ENCODE measurements at places on chromosomes 2 and 18. TPM values are rescaled to one million over a fixed set of nuclear protein-coding genes. Genes with fewer than 3 reads are reported as not detected.

DNA sequence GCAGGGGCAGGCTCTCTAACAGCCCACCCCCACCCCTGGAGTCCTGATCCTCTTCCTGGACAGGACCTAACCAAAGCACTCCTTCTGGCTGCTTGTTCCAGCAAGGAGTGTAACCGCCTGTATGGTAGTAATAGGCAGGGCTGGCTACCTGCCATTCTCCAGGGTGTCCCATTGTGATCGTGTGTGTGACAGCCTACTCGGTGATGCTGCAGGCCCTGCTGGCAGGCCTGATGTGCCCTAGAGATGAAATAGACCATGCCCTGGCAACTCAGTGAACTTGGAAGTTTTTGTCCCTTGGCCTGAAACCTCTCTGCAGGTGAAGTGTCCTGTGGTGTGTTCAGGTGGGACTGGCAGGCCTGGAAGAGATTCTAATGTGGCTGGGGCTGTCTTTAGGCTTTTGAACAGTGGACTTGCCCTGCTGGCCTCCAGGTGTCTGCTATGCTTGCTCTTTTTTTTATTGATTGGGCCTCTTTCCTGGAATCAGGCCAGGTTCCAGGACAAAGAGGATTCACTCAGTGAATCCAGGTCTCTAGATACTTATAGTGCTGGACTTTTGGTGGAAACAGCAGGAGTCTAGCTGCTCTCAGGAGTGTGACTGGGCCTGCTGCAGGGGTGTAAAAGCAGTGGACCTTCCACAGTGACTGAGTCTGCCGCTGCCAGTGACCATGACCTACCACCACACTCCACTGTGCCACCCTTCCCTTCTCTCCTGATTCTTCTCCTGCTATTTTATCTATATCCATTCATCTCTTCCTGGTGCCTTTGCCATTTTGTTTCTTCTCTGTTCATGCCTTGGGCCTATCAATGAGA, 132.1 kb downstream of the CTIF start:
- no peak for DNase-seq

DNA sequence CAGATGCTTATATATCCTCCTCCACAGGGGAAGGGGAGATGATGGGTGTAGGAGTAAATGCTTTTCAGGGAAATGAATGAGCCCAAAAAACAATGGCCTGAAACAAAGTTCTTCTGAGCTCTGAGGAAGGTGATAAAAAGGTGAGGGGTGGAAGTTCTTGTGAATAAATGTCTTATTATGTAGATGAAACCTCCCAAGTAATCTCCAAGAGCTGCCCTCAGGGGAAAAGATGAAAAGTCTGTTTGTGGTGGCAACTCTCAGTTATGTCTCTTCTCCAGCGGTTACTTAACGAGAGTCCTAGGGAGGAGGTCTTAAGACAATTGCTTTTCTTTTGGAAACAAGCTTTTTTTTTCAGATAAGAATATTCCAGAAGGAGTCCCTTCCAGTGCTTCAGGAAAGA, 115.5 kb upstream of the CHAC2 start:
- DNase-seq, result no peak

GRCh38 chr2:158533009-158533408, 76.3 kb downstream of the PKP4 start:
- no peak for DNase-seq

The CNDP2 gene
- 48.4 TPM for total RNA-seq

Data from SJSA1 (cell line).